ENCODE measurements at places on chromosomes 3 and 15.

DNA sequence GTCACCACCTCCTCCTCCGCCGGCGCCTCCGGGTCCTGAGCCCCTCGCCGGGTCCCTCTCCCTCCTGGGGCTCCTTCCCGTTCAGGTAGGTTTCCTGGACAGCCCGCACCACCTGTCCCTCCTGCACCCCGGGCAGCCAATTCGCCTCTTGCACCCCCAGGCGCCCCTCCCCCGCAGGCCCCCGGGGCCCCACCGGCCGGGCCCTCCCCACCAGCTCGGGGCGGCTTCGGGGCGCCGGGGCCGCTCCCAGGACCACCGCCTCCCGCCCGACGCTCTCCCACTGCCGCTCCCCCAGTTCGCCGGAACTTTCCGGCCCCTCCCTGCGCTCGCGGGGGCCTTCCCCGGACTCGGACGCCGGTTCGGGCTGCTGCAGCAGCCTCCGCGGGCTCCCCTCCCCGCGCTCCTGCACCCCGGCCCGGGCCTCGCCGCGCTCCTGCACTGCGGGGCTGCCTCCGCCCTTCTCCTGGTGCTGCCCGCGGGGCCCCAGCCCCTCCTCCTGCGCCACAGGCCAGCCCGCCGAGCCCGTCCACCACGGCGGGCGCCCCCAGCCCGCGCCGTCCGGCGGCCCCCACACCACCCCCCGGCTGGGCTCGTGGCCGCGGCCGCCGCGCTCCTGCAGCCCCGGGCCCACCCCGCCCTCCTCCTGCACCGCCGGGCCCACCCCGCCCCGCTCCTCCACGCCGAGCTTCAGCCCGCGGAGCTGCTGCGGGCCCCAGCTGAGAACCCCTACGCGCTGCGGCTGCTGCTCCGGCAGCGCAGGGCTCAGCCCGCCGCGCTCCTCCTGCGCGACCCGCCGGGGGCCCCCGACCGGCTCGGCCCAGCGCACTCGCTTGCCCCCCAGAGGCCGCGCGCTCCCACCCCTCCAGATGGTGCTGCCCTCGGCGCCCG is 587 bp upstream of the TNK2 start:
- DNase-seq = no peak

DNA sequence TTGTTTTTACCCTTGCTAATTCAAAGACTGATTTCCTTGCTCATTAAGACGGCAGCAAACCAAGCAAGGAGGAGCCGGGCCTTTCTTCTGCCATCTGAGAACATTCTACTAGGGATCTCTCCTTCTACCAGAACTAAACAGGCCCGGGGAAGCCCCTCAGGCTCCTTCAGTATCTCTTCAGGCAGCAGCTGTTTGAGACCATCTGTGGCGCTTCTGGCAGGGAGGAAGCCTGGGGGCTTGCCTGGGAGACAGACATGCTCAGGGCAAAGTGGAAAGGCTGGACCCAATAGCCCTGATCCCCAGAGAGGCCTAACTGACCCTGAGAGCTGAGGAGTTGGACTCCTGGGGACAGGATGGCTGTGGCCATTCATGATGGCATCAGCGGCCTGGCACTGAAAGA is 67.9 kb downstream of the FEM1B start:
- DNase-seq = no peak

DNA sequence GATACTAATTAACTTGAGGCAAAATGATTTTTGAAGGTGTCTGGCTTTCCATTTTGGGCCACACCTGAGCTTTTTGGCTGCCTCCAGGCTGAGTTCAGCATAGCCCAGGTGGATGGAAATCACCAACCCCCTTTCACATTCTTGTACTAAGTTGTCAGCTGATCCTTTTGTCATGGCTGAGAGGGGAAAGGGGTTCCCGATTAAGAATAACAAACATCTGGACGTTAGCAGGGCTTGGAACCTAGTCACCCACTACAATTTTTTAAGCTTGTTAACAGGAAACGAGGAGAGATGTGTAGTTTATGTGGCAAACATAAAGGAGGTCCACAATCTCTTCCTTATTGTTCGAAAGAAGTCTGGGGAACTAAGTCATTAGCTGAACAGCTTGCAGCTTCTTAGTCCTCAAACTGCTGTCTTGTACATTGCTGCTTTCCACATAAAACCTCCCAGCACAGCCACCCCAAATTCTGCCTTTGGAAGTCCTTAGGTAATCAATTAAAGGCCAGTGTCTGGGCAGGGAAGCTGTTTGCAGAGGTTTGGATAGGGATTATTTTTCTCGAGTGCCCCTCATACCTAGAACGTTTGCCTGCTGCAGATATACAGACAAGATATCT is 5.0 kb downstream of the NR2F2 start:
- no peak for DNase-seq

DNA sequence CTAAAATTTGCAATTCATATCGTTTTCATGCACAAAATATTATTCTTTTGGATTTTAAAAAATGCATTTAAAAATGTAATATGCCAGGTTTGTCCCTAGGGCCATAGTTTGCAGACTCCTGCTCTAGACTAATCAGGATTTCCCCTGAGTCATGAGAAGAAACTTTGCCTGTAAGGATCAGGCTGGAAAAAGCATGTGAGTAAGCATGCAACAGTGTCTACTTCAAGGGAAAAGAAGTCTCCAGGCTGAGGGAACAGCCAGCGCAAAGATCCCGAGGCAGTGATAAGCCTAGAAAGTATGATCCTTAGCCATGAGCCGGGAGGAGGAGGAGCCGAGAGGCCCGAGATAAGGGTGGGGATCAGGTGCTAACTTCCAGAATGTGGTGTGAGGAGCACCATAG is 382.8 kb upstream of the CFAP20DC start:
- no peak for DNase-seq

DNA sequence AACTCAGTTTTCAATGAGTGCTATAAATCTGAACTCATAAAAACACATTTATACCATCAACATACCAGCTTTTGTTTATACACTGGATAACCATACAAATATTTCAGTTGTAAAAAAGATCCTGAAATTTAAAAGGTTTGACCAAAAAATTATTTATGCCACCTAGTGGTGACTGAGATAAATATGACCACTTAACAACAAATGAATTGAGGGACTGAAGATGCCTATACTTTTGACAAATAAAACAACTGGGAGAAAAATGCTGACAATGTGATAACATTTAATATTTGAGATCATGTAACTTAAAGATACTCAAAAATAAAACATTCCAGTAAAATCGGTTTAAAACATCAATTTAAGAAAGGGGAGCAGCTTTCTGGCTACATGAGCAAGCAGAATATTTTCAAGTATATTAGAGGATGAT is 30.4 kb downstream of the ATG3 start:
- no peak for DNase-seq

DNA sequence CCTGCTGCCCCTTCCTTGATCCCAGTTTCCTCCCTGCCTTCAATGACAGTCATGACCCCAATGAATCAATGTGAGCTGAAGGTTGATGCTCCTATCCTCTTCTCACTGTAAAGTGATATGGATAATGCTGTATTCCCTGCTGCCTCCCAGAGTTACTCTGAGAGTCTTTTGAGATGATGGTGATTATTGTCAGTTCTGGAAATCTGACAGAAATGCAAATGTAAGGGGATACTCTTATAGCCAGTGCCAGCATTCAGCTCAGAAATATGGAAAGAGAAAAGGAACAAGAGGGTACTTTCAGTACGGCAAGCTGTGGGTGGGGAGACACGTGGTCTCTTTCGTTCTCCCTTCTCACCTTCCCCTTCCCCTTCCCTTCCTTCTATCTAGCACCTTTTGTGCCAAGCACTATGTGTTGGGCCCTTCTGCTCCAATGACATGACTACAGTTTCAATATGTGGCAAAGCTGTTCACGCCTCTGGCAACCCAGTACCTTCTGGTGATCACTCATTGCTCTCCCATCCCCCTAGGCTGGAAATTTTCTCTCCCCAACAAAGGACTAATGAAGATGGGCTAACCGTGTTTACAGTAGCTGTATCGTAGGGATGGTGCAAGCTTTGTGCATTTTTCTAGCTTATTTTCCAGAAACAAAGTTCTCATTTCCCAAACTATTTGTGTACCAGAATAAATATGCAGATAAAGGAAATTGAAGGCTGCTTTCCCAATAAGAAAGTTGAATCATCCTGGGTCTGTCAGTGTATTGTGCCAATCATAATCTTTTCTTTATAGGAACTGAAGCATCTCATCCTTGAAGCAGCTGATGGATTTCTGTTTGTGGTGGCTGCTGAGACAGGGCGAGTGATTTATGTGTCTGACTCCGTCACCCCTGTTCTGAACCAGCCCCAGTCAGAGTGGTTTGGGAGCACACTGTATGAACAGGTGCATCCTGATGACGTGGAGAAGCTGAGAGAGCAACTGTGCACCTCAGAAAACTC is 70.3 kb downstream of the ARNT2 start:
- no peak for DNase-seq

- no peak for DNase-seq
Measured at GRCh38 chr3:47455806-47456452, 19.8 kb downstream of the SCAP start.

- DNase-seq = no peak
Measured at GRCh38 chr15:52186651-52187486, 4.3 kb downstream of the GNB5 start.

GRCh38 chr3:25812644-25813043 is 22.8 kb downstream of the OXSM start:
- DNase-seq = no peak

DNA sequence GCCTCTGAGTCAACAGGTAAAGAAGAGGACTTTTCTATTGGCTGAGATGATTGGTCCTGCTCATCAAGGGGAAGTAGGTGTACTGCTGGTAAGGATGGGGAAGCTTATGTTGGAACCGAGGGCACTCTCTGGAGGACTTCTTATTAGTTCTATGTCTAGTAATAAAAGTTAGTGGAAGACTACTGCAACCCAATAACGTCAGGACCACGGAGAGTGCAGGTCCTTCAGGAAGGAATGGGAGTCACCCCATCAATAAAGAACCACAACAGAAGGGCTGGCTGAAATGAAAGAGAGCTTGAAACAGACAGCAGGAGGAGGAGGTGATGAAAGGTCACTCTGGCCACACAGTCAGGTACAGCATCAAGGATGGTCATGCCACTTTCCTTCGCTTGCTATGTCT is 68.8 kb upstream of the PRR23E start:
- no peak for DNase-seq

GRCh38 chr15:75064846-75065245 is 41.5 kb downstream of the PPCDC start:
- DNase-seq = no peak

- no peak for DNase-seq
Measured at GRCh38 chr3:126753191-126754160, 49.4 kb downstream of the CHCHD6 start.

DNA sequence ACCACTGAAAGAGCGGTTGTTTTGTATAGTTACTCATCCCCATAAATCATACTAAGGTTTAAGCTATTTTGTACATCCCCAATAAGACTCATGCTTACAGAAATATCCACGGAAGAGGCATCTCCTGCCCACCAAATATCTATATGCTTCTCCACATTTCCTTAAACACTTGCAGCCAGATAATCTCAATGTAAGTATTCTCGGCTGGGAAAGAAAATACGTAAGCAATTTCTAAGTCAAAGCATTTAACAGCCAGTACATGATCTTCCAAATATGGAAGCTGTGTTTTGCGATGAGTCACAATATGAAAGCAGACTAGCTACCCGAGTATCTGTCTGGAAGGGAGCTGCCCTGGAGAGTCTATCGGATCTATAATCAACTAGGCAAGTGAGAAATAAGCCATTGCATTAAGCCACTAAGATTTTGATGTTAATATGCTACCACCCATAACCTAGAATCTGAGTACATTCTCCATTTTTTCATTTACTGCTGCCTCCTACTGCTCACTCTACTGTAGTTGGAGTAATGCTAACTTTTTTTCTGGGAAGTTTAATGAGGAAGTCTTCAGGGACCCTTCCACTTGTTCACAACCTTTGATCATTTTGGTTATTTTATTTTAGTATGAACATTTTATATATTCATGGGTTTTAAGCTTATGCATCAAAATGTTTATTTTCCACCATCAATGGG is 26.9 kb upstream of the ZMAT3 start:
- DNase-seq = no peak

- DNase-seq = no peak
Measured at GRCh38 chr15:74053517-74053916, 28.8 kb downstream of the GOLGA6A start.

- no peak for DNase-seq
Measured at GRCh38 chr15:60583194-60583593, 104.3 kb upstream of the ICE2 start.

GRCh38 chr3:60810881-60811280 is 440.4 kb downstream of the FHIT start:
- DNase-seq = no peak
